ENCODE measurements at places on chromosomes 6 and 20. TPM values are rescaled to one million over a fixed set of nuclear protein-coding genes. Genes with fewer than 3 reads are reported as not detected.

GRCh38 chr20:35981969-35982368, 13.6 kb downstream of the CNBD2 start:
- no peak for DNase-seq

DNA sequence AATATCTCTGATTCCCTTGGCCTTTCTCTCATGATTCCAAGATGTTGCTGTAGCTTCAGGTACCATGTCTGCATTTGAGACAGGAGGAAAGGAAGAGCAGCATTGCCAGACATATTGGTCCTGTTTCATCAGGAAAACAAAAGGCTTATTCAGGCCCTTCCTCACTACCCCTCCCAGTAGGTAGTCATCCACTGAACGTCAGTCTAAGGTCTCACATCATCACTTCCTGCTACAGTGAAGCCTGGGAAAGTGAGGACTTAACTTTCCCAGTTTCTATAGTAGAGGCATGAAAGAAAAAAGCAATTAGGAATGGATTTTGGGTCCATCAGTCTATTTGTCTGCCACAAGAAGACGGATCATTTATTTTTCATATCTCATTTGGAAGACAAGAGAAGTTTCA, 85.7 kb upstream of the SOX4 start:
- no peak for DNase-seq

HAO1 gene
- not detected for polyA plus RNA-seq

GRCh38 chr6:21263531-21264287, 329.8 kb upstream of the SOX4 start:
- no peak for DNase-seq

DNA sequence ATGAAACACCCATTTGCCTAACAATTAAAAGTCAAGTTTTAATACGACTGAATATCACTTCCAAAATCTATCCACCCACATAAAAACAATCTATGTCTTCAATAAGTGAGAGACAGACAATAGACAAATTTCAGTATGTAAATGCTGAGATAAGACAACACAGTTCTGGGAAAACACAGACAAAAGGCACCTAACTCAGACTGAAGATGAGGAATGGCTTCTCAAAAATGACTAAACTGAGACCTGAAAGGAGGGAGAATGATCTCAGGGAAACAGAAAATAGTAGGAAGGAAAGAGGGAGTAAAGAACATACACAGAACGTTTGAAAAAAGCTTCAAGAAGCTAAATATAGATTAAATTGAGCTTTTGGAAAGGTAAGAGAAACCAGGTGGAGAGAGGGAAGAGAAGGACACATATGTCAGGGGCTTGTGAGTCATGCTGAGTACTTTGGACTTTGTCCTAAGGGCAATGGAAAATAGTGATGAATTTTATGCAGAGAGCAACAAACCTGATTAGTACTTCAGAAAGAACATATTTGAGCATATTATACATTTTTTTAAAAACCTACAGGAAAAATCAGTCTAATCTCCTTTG, 16.1 kb downstream of the LMBRD1 start:
- no peak for DNase-seq

DNA sequence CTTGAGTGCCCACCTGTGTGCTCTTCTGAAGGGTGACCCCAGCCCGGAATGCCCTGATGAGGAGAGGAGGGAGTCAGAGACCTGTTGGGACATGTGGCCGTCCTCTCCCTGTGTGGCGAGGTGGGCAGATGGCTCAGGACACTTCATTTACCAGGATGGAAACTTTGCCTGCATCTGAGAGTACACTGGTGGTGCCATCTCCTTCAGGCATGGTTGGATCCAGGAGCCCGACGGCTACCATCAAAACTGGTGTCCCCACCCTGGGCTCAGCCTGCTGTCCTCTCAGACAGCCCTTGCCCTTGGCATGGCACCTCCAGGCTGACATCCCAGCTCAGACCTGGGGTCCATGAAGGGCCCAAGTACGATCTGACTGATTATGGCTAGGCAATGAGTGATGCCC, 7.0 kb upstream of the OSBPL2 start:
- no peak for DNase-seq

TNF gene
- polyA plus RNA-seq: 0.63 TPM

GRCh38 chr6:151242420-151242861, 2.7 kb downstream of the AKAP12 start:
- DNase-seq: no peak

GRCh38 chr6:98833307-98834059, 891 bp upstream of the POU3F2 start:
- no peak for DNase-seq

CCN6 gene
- 0.38 TPM for polyA plus RNA-seq

GRCh38 chr6:30483677-30484279, 5.5 kb upstream of the HLA-E start:
- peak; percentile 70 for DNase-seq

DNA sequence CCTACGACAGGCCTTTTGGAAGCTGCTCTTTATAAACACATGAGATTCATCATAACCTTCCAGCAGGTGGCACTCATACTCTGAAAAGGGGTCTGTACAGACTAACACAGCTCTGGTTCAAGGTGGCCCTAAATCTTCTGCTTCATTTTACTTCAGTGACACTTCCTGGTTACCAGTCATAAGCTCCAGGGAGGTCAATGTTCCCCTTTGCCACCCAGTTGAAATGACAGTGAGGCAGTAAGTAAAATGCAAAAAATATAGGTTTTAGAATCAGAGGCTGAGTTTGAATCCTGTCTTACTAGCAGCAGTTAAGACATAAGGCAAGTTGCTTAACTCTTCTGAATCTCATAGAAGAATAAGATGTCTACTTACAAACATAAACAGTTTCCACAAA, 132.8 kb downstream of the CDK19 start:
- DNase-seq: no peak

- peak; percentile 83 for DNase-seq
Observed at GRCh38 chr6:17907406-17908229, 79.8 kb downstream of the KIF13A start.

DNA sequence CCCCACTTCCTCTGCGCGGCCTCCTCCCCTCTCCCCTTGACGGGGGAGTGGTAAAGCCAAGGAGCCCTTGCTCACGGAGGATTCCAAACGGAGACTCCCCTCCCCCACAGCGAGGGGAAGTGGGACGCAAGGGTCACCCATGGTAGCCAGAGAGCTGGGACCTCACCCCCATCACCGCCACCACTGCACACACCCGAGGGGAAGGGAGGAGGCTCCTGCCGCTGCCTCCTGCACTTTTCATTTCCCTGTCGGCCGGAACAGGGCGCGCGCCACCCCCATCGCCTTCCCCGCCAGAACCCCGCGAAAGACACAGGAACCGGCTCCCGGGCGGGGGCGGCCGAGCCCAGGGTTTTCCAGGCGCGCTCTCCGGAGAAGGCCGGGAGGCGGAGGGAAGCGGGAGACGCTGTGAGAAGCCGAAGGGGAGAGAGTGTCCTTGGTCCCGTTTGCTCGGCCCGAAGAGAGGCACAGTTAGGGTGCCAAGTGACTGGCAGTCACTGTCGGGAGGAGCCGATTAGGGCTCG, 789 bp downstream of the CCND3 start:
- peak; percentile 90 for DNase-seq

GRCh38 chr6:50824552-50824951, 5.9 kb downstream of the TFAP2B start:
- DNase-seq: no peak

GRCh38 chr6:16473184-16473907, 235.0 kb downstream of the GMPR start:
- no peak for DNase-seq

GRCh38 chr6:163417595-163417994, 3.1 kb downstream of the QKI start:
- DNase-seq: no peak

DNA sequence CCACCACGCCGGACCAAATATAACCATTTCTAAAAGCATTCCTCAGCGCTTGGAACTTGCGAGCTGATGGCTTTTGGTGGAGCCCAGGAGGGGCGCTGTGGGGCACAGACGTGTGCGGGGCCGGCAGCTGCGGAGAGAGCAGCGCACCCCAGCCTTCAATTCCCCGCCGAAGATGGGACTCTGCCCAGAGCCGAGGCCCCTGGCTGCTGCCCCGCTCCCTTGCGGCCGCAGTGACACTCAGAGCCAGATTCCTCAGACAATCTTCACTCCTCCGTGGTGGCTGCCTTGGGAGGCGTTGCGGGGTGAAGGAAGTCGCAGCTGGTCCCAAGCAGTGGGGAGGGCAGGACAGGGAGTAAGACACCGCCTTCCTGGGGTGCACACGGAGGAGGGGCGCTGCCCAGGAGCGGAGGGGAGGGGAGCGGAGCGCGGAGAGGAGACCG, 87.7 kb downstream of the TMEM242 start:
- DNase-seq: no peak

EHMT2 gene
- polyA plus RNA-seq: 85.0 TPM

OR2B6 gene
- 0.49 TPM for polyA plus RNA-seq

All from left lung (tissue), 14 donors.